Activated naive CD4-positive, alpha-beta T cell treated with anti-CD3 and anti-CD28 coated beads, Interleukin-2, amount 10 ng/mL, durations not matched to agents 7 days and 5 days (primary cell): ENCODE measurements at places on chromosomes 5 and 9.
A peak's percentile ranks its signal among the peaks of the same experiment; 100 is the strongest.

- no peaks in the 10 kb centered on the region for H3K27me3 ChIP-seq
- peaks cover 26% of the 10 kb centered on the region for H3K4me1 ChIP-seq
- H3K36me3 ChIP-seq, result no peaks in the 10 kb centered on the region
These were observed 73.1 kb downstream of the ARHGAP26 start for GRCh38 chr5:142842994-142843905.

DNA sequence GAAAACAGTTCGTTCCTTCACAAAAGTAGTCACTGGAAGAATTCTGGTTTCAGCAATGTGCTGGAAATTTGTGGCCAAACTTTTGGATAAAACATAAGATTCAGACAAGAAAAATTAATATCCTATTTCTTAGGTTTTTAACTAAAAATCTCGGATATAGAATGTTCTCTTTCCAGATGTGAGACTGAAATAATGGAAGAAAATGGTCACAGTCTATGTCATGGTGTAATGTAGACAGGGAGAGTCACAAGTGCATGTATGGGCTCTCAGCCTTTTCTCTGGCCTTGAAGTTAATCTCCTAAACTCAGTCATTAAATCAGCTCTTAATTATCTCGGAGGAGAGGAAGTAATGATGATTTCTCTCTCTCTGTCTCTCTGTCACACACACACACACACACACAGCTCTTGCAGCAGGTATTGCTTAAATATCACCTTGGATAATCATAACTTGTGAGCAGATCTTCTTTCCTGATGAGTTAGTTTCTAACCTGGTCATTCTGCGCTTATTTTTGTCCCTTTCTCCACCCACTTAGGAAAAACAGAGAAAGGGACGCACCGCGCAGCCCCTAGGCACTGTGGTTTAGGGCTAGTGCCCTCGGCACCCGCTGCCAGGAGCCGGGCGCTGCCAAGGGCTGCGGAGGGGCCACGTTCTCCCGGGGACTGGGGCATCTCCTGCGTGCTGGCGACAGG, 672 bp upstream of the ITGA2 start:
- H3K27me3 ChIP-seq, result peaks cover 27% of the 10 kb centered on the region
- DNase-seq, result no peak
- peak overlapping the region; percentile 67 for H3K4me3 ChIP-seq
- H3K4me1 ChIP-seq, result peaks cover 44% of the 10 kb centered on the region

- H3K4me1 ChIP-seq, result peaks cover 9% of the 10 kb centered on the region
- no peak overlapping the region for H3K4me3 ChIP-seq
- no peak for DNase-seq
- H3K36me3 ChIP-seq, result peaks cover 34% of the 10 kb centered on the region
- H3K27me3 ChIP-seq, result no peaks in the 10 kb centered on the region
These were observed 7.3 kb downstream of the ENG start for GRCh38 chr9:127847178-127847510.

DNA sequence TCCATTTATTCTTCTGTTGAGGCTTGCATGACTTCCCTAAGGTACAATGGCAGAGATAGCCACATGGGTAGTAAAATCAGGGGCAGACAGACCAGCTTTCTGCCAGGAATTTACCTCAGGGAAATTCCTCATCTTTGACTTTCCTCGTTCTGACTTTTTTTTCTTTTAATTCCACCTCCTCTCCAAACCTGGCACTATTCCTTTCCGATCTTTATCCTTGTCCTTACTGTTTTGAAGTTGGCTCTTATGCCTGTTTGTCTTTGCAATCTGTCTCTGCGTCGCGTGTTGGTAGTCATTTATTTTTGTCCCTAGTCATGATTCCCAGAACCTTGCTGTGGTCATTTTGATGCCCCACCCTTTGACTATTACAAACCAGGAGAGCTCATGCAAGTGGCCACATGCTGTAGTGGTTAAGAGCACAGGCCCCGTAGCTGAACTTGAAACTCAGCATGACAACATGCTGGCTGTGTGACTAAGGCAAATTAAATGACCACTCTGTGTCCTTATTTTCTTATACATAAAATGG, 19.0 kb downstream of the TMC1 start:
- peaks cover 13% of the 10 kb centered on the region for H3K4me1 ChIP-seq
- peak overlapping the region; percentile 15 for H3K27ac ChIP-seq
- no peaks in the 10 kb centered on the region for H3K27me3 ChIP-seq
- no peak for DNase-seq
- no peak overlapping the region for H3K4me3 ChIP-seq

GRCh38 chr9:13431692-13432091, 152.2 kb upstream of the MPDZ start:
- no peak overlapping the region for H3K27ac ChIP-seq
- H3K4me1 ChIP-seq, result no peaks in the 10 kb centered on the region
- no peak overlapping the region for H3K4me3 ChIP-seq
- no peaks in the 10 kb centered on the region for H3K36me3 ChIP-seq
- H3K27me3 ChIP-seq, result no peaks in the 10 kb centered on the region
